ENCODE measurements at places on chromosomes 16 and 17. TPM values are rescaled to one million over a fixed set of nuclear protein-coding genes. Genes with fewer than 3 reads are reported as not detected.
A peak's percentile ranks its signal among the peaks of the same experiment; 100 is the strongest.

GRCh38 chr16:47069841-47070584, 73.7 kb downstream of the NETO2 start:
- no peaks in the 10 kb centered on the region for H3K27me3 ChIP-seq
- no peak overlapping the region for H3K4me3 ChIP-seq
- no peak overlapping the region for H3K27ac ChIP-seq
- H3K36me3 ChIP-seq = no peaks in the 10 kb centered on the region
- no peak for DNase-seq

DNA sequence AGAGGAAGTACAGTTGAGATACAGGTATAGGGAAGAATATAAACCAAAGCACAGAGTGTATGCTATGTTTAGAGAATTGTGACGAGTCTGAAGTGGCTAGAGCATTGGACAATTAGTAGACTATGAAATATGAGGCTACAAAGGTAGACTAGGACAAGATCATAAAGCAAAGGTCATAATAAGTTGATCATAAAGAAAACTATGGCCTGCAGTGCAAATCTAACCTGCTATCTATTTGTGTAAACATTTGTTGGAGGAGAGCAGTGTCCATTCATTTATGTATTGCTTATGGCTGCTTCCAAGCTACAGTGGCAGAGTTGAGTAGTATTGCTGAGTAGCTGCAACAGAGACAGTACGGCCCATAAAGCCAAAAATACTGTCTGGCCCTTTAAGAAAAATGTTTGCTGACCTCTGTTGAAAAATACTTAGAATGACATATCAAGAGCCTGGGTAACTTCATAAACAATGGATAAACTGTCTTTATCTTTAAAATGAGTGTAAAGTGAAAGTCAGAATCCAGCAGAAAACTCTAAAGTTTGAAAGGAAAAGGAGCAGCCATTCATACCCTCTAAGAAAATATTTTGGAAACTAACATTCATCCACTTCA, 14.5 kb upstream of the OR1E2 start:
- H3K4me1 ChIP-seq = peaks cover 4% of the 10 kb centered on the region
- H3K4me3 ChIP-seq = no peak overlapping the region
- no peaks in the 10 kb centered on the region for H3K36me3 ChIP-seq
- no peak overlapping the region for H3K27ac ChIP-seq

DNA sequence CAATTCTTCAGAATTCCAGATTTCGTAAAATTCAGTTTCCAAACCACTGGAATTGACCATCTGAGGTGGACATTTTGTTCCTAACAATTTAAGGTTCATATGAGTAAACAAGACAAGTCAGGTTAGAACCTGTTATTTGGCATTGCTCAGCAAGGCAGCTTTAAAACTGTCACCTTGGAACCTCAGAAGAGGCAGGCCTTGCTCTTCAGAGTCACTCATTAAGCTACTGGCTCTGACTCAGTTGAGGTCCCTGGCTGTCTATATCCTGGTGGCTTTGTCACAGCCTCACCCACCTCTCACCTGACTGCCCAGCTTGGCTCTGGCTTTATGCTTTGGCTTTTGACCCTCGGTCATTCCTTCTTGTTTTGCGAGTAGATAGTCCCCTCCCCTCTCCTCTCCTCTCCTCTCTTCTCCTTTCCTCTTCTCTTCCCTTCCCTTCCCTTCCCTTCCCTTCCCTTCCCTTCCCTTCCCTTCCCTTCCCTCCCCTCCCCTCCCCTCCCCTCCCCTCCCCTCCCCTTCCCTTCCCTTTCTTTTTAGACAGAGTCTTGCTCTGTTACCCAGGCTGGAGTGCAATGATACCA, 238.4 kb downstream of the SHISA9 start:
- H3K27me3 ChIP-seq = no peaks in the 10 kb centered on the region
- H3K4me1 ChIP-seq = no peaks in the 10 kb centered on the region
- no peak overlapping the region for H3K27ac ChIP-seq
- peak; percentile 20 for DNase-seq
- H3K36me3 ChIP-seq = no peaks in the 10 kb centered on the region

GRCh38 chr17:27862004-27862403, 31.2 kb downstream of the LYRM9 start:
- H3K27me3 ChIP-seq = no peaks in the 10 kb centered on the region
- peak overlapping the region; percentile 86 for H3K27ac ChIP-seq
- H3K36me3 ChIP-seq = no peaks in the 10 kb centered on the region
- H3K4me1 ChIP-seq = peaks cover 11% of the 10 kb centered on the region

Gene CMTM2
- polyA plus RNA-seq = 0.32 TPM

Gene MAF
- polyA plus RNA-seq = 30.5 TPM

Gene GRIN2A
- polyA plus RNA-seq = 1.1 TPM

Gene LRRC36
- 0.69 TPM for polyA plus RNA-seq

Gene CDH8
- polyA plus RNA-seq = 4.8 TPM

Data from hepatocyte (in vitro differentiated cells).